ENCODE measurements at places on chromosomes 1 and 21.

DNA sequence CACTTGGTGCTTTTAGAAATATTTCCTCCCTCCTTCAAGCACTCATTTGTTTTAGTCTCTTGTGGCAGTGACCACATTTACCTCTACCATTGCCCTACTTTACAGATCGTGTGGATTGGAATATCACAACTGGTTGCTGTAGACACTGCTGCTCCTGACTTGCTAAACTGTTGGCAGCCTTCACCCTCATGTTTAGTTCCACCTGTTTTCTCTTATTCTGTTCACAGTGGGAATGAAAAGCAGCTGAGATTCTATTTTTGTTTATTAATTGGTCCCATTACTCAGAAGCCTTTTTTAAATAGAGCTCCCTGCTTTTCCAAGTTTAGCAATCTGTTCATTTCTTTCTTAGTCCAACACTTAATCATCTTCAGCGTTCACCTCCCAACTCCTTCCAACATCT lies 308.9 kb downstream of the RWDD3 start:
- DNase-seq: no peak

DNA sequence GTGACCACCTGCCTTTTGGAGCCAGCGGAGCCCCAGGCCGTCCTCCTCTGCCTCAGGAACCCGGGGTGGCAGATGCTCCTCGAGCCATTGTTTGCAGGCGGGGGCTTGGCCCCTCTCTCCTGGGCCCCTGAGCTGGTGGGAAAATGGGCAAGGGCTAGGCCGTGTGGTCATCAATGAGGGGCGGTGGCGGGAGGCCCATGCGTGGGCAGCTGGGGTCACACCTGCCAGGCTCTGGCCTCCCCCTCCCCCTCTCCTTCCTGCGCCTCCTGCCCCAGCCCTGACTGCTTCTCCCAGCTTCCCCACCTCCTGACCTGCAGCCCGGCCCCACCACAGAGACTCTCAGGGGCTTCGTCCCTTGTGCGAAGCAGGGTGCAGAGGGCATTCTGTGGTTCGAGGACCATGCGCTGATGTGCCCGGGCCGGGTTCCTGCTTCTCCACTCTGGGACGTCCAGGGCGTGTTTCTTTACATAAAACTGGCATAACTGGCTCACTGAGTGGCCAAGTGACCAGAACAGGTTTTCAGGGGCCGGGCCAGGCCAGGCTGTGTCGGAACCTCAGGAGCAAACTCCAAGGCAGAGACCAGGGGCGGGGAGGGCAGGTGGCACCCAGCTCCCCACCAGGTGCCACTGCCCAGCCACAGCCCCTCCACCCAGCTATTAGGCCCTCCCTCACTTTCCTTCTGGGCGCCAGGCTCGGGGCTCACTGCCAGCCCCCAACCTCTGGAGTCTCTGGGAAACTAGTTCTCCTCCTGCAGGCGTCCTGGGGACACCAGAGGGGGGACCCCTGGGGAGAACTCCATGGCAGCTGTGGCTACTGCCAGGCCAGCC lies 9.3 kb downstream of the SAMD11 start:
- DNase-seq: no peak

GRCh38 chr1:91133248-91133647 lies 111.4 kb upstream of the ZNF644 start:
- no peak for DNase-seq

- DNase-seq: peak; percentile 15
Measured at GRCh38 chr1:63721531-63722189, 52.2 kb upstream of the ROR1 start.

DNA sequence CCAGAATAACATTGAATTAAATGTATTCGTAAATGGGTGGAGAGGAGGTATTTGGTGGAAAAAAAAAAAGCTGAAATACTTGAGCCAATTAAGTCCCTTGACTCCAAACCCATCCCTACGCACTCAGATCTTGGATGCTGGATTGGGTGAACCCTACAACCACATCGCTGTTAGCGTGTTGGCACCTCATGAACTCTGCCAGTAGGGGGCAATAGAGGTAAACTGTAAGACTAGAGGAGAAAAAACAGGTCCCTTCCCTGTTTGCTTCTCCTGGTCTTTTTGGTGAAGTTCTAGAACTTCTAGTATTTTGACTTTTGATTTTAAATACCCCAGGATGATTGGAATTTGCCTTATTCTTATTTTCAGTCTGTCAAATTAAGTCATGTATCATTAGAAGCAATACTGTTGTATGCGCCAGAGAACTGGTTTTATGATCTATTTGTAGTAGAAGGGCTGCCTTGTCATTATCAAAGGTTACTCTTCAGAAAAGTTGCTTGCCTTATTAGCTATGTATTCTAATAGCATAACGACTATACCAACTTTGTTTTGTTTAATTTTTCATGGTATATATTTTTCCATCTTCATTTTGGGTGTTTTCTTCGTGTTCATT lies 1.9 kb upstream of the OR13G1 start:
- DNase-seq: no peak

DNA sequence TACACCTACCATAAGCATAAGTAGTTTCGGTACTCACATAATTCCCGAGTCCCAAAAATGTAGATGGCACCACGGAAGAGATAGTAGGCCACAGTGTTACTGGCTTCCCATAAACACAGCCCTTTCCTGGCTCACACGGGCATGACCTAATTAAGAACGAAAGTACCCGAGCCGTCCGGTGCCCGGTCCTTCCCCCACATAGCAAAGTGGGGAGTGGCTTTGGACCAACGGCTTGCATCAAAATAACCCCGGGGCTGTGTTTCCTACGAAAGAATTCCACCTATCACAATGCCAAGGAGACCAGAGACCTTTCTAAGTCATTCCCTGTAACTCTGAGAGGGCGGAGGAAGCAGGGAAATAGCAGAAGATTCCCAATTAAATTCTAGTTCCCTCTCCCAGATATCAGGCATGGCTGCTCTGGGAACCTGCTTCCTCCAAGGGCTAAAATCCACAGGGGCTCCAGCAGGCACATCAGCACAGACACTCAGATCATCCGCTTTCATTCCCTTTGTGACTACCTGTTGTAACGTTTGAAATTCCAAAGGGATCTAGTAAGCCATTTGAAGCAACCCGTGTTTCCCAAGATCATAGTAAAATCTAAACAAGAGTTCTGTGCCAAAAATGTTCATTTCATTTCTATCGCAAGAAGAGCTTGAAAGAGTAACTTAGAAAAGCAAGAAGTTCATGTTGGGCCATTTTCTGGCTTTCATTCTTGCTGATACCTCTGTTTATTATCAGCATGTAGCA lies at the start of gene TMPRSS3:
Gene TMPRSS3, minus strand, starts transcription at position 148 of the 747 bp plus-strand sequence. CDS start 635 bp downstream, outside the sequence.
- DNase-seq: no peak

GRCh38 chr1:53362851-53363642 lies 35.2 kb upstream of the LRP8 start:
- no peak for DNase-seq

DNA sequence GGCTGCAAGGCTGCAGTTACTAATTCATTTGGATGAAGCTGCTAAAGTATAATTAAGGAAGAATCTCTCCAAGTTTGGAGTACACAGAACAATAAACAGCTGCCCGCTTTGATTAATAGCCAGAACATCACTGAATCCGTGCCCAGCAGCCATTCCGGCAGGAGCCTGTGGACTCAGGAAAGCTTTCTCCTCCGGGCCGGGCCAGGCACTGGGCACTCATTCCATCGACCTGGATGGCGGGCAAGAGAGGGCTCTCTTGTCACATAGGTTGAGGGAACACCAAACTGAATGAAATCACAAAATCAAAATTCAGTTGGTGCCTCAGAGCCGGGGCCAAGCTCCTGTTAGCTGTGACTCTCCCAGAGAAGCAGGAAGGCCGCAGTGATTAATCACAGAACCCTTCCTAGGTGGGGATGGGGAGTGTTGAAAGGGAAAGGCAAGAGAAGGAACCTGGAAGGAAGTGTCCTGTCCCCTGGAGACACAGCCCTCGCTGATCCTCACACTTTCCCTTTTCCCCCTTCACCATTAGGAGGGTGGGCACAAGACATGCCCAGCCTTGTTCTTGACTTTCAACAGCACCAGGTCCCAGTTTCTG lies 306.7 kb downstream of the NPHP4 start:
- DNase-seq: no peak

GRCh38 chr1:8020032-8020431 lies 6.1 kb downstream of the ERRFI1 start:
- DNase-seq: peak; percentile 71

DNA sequence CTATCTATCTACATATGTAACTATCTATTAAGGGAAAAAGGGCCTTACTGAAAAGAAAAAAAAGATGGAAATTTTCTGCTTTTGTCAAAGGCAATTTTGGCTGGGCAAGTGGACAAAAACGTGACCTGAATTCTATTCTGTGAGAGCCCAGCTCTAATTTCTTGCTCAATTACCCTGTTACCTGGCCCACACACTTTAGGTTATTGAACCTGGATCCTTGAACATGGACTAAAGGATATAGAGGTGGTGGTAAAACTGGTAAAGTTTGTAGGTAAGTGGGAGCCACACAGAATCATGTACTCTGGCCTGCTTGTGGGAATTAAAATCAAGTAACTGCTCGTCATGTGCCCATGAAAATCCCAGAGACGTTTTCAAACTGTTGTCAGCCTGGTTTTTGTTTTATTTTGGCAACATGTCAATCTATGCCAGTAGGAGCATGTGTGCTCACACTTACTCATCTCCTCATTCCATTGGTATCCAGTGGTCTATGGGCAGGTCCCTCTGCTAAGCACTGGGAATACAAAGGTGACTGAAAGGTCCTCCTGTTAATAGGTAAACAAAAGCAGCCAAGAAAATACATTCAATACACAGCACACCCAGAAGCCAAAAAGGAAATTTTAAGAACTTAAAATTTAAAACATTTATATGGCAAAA lies 113.7 kb upstream of the WARS2 start:
- no peak for DNase-seq

- DNase-seq: no peak
Measured at GRCh38 chr1:188155261-188155660, 1326.5 kb downstream of the PLA2G4A start.

DNA sequence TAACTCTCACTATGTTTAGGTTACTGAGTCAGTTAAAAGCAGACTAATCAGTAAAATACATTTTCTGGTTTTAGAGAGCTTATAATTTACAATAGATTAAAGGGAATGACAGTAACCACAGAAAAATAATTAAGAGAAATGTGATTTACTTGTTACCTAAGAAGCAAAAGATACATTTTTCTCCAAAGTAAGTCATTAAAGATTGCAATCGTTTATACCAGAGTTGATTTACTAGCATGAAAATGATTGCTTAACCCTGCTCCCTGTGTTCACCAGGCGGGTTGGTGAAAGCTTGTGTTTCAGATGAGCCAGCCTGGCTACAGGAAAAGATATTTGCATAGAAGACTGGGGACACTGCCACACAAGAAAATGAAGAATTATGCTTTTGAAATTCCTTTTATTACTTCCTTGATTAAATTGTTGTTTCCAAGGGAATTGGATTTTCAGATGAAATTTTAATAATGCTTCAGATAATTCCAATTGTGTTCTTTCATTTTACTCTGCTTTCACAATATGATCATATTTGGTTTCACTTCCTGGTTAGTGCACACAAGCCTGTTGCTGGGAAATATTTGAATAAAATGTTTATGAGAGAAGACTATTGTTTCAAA lies 27.9 kb downstream of the LRRC8B start:
- DNase-seq: no peak

DNA sequence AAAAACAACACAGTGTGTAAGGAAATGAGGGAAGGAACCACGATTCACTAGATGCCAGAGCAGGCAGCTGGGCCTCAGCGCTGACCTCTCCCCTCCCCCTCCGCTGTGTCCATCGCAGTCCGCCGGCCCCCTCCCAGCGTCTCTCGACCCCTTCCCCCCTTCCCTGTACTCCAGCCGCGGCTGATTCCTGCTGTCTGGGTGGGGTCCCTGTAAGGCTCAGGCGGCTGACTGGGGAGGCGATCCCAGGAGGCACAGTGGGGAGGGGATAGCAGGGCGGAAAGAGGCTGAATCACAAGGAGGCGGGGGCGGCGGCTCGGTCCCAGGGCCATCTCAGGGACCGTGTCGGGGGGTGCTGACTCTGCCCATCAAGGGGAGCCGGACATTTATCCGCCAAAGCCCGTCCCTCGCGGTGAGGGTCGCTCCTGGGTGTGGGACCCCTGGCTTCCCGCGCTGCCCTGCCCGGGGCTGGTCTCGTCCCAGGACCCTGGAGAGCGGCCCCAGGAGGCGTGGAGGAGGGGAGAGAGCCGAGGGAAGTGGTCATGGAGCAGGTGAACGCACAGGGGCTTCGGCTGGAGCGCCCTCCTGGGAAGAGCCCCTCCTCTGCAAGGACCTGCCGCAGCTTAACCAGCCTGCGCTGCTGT lies 241.9 kb downstream of the PTPRU start:
- DNase-seq: no peak

DNA sequence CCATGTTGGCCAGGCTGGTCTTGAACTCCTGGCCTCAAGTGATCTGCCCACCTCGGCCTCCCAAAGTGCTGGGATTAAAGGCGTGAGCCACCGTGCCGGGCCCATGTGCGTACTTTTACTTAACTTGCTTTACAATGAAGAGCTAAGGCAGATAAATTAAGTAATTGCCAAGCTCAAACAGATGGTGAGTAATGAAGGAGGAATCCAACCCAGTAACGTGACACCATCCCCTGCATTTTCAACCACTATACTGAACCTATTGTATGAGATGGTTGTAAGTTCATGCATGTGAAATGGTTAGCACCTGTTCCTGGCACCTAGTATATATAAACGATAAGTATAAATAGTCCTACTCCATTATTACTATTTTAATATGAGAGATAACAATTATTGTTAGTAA lies 588.0 kb upstream of the BEND5 start:
- no peak for DNase-seq

DNA sequence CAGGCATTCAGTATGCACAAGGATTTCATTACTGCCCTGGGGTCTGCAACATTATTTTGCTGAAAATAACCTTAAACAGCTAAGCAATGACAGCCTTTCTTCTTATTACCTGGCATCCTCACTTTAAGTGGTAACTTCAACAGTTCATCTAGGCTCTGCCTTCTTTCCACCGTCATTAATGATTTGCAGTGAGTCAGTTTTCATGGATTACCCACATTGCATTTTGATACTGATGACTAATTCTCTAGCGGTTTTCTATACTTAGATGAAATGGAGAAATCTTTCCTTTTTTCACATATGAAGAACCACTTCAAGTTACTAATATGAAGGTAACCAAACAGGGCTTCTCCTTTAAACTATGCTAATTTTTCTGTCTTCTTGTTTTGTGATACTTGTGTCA lies 226.9 kb upstream of the TMPRSS15 start:
- no peak for DNase-seq

DNA sequence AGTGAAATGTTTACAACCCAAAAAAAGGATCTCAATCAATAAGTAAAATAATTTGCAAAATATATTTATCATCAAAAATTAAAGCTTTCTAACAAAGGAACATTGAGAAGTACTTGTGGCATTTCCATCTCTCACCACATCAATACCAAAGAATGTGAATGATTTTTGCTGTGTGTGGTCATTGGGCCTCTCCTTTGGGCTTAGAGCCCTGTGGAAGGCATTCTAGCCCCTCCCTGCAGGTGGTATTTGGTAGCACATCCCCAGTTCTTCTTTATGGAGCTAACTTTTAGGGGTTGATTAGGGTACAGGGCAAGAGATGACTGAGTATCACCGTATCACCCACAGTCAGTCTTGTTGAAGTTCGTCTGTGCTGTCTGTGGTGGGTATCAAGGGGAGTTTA lies 294.1 kb upstream of the SGIP1 start:
- DNase-seq: no peak

GRCh38 chr1:202656057-202656456 lies 54.2 kb downstream of the SYT2 start:
- peak; percentile 16 for DNase-seq

GRCh38 chr21:45465611-45466329 lies 60.8 kb downstream of the COL18A1 start:
- DNase-seq: no peak

GRCh38 chr21:43954896-43955295 lies 57.2 kb upstream of the TRAPPC10 start:
- no peak for DNase-seq

GRCh38 chr1:109214695-109215623 lies 1.2 kb downstream of the SARS1 start:
- peak; percentile 96 for DNase-seq

GRCh38 chr1:31760471-31761470 lies 3.4 kb downstream of the ADGRB2 start:
- peak; percentile 80 for DNase-seq

All from EH (cell line).